ENCODE measurements at places on chromosomes 12 and 14.

DNA sequence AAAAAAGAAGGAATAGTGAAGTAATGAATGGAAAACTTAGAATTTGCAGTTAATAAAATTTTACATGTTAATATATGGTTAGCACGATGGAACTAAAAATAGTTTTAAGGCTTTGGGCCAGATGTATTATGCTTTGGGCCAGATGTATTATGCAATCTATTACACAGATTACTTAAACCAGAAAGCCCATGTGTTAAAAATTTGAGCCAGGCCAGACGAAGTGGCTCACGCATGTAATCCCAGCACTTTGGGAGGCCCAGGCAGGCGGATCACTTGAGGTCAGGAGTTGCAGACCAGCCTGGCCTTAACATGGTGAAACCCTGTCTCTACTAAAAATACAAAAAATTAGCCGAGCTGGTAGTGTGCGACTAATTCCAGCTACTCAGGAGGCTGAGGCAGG lies 17.2 kb downstream of the IFT81 start:
- DNase-seq, result no peak

DNA sequence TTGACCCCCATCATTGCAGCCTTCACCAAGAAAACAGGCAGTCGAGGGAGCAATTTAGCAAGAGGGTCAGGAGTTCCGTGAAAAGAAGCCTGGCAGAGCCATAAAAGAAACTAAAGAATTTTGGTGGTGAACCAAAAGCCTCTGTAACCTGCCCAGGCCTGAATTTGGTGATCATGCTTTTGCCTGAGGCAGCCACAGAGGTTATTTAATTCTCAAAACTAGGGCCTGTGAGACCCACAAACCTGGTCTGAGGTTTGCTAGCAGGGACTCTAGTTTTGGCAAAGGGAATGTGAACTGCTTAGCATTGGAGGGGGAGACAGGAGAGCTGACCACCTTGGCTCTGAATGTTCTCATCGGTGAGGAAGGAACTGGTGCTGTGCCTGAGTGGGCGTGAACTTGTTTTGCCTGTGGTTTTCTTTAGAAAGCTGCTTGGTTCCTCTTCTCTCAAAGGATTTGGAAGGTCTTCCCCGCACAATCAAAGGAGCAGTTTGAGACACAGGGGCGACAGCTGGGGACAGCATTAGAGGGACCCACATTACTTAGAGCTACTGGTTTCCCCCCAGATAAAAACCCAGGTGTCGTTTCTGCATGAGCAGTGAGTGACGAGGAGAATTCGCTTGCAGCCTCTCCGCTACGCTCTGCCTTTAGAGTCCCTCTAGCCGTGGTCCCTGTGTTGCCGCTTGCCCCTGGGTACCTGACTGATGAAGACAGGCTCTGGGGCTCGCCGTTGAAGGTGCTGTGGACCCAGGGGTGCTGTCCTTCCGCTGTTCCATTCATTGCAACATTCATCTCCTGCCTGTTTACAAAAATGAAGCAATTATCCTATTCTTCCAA lies 12.6 kb upstream of the WNT5B start:
- no peak for DNase-seq

DNA sequence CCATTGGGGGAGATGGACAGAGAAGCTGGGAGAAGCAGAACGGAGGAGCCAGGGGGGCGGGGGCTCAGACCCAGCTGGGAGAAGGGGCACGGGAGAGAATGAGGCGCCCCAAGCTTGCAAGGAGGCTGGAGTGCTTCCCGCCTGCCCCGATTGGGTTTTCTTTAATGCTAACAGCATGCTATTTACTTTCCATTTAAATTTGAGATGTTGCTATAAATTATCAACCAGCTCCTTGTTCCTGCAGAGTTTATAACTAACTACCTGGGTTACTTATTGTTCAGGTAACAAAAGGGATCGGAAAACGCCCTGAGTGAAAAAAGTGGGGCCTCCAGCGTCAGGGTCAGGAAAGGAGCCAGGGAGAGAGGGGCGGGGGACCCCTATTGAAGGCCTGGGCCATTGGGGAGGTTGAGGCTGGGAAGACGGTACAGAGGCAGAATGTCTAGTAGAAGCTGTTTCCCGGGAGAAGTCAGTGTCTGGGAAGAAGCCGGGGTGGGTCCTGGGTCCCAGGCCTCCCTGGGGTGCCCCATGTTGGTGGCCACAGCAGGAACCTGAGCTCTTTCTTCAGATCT lies 2.5 kb downstream of the HNF1A start:
- no peak for DNase-seq

DNA sequence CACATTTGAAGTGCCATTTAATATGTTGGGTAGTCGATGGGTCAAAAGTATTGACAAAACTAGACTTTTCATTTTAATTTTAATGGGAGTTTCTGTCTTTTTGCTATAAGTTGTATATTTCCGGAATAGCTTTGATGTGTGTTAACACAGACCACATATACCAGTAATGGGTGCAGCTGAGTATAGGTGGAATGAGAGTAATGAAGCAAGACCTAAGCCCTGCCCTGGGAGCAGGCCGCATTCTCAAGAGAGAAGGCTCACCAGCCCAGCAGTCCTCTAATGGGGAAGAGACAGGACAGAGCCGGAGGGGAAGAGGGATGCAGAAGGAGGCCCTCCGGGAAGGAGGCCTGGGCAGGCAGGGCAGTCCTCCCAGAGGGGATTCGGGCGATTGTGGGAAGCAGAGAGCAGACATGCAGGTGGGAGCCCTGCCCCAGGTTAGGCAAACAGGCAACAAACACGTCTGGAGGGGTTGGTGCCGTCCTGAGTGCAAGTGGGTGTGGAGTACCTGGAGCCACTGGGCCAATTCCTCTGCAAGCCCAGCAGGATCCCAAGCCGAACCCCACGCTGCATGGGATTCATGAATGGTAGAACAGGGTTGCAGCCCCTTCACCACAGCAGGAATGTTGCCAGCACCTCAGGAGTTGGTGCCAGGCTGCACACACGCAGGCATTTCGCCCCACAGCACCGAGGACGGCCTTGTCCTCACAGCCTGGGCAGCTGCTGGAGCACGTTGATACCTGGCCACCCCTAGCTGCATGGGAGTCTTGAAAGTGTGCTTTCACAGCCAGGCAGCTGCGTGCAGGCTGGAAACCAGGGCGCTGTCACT lies 7.8 kb downstream of the CKB start:
- DNase-seq, result no peak

GRCh38 chr14:66939409-66939808 lies 249.8 kb upstream of the GARIN2 start:
- no peak for DNase-seq

DNA sequence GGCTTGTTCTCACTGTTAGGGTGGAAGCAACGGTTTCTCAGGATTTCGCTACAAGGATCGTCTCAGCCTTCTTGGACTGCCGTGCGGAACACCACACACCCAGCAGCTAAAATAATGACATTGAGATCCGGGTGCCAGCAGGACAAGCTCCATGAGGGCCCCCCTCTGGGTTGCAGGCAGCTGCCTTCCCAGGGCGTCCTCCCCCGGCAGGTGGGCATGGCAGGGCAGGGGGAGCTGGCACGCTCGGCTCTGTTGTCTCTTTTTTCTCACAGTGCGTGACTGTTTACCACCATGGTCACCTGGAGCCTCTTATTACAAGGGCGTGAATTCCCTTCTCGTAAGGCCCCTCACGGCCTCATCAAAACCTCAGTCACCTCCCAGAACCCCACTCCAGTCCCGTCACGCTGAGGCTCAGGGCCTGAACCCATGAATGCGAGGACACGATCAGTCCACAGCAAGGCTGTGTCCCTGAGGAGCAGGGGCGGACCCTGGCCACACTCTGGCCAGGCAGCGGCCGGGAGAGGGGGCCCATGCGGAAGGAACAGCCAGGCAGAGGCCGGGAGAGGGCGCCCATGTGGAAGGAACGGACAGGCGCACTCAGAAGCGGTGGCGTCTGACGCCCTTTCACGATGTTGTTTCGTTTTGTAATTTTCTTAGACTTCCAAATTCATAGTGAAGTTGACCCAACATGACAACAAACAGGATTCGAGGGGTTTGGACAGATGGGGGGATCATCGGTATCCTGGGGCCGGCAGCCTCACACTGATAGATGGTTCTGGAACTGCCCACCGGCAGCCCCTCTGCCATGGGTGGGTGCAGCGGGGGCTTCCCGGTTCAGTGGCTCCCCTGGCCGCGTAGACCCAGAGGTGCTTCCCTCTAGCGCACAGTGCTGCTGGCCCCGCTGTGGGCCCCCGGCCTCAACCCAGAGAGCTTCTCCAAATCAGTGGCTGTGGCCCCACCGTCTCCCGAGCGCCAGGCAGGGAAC lies 10.0 kb downstream of the LRCOL1 start:
- no peak for DNase-seq

GRCh38 chr14:49997991-49998390 lies 105.1 kb downstream of the ARF6 start:
- DNase-seq, result no peak

DNA sequence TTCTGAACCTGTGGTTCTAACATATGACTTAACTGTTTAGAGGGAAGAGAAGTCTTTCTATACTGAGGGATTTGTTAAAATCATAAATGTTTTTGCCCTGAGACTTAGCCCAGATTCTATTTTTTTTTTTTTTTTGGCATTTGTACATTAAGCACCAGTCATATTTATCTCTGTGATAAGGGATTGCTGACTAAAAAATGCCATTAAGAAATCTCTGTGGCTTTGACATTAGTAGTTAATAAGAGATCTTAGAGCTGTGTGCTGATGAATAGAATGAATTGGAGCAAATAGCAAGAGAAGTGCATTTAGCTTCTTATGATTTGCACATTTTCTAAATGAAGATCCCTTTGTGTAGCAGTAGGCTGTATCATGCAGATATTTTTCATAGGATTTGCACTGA lies 32.5 kb downstream of the NFYB start:
- DNase-seq, result no peak

DNA sequence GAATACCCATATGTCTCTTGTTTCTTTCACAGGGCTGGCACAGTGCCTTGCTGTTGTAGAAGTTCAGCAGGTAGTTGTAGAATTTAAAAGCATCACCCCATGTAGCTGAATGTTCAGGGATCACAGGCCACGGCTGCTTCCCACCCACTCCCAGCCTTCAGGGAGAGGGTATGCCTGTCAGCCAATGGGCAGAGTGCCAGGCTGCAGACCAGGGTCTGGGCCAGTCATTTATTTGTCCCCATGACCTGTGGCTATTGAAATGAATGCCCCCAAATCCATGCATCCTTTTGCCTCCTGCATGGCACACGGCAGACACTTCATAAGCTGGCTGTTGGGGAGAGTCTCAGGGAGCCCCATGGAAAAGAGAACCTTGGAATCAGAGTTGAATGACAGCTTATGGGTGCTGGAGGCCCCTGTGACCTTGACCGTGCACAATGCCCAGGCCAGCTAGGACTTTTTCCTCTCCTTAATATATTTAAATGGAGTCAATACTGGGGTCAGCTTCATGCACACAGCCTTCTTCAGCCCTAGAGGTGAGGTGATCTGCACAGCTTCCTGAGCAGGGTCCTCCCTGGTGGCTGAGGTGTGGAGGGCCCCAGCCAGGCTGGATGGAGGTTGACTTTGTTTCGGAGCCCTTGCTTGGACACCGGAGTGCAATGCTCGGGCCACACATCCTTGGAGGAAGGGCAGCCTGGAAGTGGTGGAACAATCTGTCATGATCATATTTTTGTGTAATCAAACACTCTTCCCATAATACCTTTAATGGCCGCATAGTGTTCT lies 45.3 kb downstream of the PRMT8 start:
- no peak for DNase-seq

DNA sequence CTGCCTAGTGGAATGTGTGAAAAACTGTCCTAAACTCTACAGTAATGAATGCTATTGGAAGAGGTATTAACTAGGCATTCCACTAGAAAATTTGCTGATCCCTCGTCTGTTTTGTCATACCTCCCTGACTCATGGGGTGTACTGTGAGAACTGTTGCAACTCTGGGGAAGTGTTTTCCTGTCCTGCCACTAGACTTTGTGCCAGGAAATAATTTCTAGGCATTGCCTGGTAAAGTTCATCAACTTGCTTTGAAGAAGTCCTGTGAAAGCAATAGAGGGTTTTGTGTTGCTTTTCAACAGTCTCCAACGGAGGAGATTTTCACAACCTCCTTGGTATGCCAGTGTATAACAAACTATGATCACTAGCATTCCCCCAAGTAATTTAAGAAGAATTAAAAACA lies 139.9 kb downstream of the AKAP6 start:
- DNase-seq, result no peak
